Stimulated activated CD8-positive, alpha-beta memory T cell treated with anti-CD3 and anti-CD28 coated beads, Interleukin-7, amount 100 ng/mL, for 4 hours (primary cell): ENCODE measurements at places on chromosomes 13 and 19.
A peak's percentile ranks its signal among the peaks of the same experiment; 100 is the strongest.

GRCh38 chr13:25732111-25732865, 319.5 kb downstream of the SHISA2 start:
- no peak for DNase-seq

- no peak for DNase-seq
Observed at GRCh38 chr13:95023405-95023804, 277.8 kb downstream of the ABCC4 start.

DNA sequence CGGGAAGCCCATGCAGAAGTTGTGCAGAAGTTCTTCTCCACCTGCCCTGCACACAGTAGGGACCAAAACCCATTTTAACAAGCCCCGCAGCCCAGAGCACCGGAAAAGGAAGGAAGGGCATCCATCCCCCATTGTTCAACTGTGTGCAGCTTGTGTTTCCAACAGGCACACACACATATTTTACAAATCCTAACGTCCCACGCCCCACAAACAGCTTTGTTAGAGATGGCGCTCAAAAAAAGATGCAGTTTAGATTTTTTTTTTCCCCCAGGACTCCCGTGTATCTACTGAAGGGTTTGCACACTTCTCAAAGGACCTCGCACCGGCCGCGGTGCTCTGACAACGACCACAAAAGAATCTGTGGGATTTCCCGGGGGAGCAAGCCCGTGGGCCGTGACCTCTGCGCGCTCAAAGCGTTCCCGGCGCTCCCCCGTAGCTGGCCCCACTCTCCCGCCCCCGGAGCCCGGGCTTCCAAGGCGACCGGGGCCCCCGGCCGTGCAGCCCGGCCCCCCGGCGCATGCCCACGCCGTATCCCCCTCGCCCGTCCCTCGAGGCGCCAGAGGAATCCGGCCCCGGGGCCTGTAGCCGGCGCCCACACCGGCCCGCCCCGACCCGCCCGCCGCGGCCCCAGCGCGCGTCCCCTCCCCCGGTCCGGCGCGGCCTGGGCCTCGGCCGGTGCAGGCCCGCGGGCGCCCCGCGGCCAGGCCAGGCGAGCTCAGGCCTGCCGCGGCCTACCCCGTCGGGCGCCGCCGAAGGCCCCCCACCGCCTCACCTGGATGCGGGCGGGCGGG, 523 bp downstream of the ELAVL1 start:
- DNase-seq = peak; percentile 25

DNA sequence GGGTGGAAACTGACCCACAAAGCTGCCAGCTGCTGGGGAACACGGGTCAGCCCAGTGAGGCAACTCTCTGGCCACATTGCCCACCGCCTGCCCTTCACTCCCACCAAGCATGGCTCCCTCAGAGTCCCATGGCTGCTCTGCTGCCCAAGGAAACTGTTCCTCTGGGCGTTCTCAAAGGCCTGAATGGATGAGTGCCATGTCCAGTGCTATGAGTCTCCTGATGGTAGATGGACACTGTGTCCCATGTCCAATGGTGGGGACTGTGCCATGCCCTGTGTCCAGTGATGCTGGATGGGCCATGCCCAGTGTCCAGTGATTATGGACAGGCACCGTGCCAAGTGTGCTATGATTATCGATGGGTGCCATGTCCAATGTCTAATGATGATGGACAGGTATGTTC, 88.8 kb downstream of the ANKRD10 start:
- no peak for DNase-seq

DNA sequence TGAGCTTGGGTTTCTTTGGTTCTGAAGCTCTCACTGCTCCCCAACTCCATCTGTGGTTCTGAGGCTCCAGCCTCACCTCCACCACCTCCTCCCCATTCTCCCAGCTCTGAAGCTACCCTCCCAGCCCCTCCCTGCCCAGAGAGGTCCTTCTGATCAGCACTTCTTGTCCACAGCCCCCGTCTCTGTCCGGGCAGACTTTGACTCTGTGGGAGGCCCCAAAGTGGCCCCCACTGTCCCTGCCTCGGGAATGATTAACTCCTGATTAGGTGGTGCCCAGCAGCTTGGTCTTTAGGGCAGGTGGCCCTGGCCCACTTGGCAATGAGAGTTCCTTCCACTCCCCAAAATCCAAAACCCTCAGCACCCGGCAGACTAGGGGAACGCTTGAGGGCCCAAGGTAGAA, 14.4 kb downstream of the EVI5L start:
- no peak for DNase-seq

DNA sequence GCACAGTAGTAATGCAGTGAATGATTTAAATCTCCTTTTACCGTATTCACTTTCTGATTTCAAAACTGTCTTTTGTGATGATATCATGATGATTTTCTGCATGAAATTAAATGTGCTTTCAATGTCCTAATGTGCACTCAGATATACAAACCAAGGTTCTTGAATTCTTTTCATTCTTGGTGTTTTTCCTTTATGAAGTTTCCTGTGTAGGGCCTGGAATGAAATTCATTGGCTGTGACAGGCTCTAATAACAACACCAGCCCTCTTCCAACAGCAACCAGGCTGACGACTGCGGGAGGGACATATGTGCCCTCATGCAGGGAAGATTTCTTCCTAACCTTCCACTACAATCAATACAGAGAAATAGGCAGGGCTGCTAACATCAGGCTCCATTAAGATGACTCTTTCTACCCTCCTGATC, 1052.0 kb downstream of the DIAPH3 start:
- no peak for DNase-seq

DNA sequence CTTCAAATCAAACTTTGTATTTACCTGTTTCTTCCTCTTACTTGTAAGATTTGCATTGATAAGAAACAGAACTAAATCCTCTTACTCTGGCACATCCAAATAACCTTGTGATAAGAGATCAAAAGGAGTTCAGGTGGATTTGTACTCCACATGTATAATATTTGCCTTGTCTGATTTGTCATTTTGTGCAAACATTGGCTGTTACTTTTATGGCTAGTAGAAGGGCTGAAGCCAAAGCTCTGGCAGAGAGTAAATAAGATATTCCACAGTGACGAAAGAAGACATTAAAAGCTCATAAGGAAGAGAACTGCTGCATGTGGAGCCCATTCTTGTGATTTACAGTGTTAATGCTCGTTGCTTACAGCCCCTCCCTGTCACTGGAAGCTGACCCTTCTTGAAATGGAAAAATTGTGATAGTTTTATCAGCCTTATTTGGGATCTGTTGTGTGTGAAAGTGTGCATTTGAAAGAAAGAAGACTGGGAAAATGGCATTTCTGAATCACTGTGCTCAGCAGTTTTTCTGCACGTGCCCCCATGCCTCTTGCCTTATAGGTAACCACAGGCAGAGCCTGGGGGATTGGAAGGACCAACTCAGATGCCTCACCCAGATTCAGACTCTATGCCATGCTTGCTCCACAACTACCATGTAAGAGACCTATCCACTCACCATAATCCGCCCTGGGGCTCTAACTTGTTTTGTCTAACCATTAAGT, 68.2 kb downstream of the OXGR1 start:
- no peak for DNase-seq

GRCh38 chr13:77981281-77981881, 62.8 kb upstream of the EDNRB start:
- DNase-seq = no peak

DNA sequence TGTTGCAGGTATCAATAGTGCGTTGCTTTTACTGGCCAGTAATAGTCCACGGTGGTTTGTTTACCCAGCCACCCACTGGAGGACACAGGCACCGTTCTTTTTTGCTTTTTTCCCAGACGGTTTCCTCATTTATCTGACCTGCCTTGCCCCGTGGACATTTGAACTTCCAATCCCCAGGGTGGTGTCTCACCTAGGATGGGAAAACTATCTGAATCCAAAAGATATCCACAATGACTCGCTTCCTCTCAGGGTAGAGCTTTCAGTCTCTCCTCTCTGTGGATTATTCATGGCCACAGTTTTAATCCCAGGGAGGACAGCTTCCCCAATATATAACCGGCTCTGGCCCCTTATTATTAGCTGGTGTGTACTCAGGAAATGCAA, 170.8 kb downstream of the FOXO1 start:
- no peak for DNase-seq

DNA sequence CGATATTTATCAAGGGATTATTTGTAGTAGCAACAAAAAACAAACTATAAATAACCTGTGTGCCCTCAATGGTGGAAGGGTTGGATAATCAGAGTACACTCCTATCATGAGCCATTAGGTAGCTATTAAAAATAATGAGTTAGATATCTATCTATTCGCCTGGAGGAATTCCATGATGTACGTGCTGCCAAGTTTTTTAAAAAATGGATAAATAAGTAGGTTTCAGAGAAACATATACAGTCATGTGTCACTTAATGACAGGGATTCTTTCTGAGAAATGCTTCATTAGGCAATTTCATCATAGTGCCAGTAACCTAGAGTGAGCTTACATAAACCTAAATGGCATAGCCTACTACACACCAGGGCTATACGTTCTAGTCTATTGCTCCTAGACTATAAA, 6.2 kb upstream of the OR1I1 start:
- no peak for DNase-seq

DNA sequence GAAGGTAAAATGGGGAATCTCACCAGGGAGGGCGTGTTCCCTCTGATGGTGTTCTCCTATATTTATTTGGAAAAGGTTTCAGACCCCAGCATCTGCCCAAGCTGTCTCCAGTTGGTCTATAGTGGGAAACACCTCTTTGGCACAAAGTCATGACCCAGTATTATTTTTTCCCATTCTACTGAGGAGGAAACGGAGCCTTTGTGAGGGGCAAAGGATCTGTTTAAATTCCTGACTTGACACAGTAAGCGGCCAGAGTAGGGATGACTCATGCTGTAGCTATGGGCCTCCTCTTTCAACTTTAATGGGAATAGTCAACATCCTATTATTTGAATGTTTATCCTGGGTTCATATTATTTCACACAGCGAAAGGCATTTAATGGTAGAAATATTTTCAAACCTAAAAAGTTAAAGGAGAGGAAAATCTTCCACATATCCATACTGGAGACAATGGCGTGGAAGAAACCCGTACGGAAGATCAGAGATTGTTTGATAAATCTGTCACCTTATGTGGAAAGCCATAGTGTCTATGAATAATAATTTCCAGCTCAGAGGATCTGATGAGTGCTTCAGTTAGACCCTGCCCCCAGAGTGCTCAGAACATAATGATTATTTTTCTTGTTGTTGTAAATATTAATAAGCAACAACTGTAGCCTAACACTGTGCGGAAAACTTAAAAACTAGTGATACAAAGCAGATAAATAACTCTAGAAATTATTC, 126.0 kb downstream of the FOXO1 start:
- no peak for DNase-seq
